ENCODE measurements at places on chromosomes 12 and 14. TPM values are rescaled to one million over a fixed set of nuclear protein-coding genes. Genes with fewer than 3 reads are reported as not detected.

The TAS2R46 gene
- 1.3 TPM for total RNA-seq

GRCh38 chr12:5236022-5236640 is 192.5 kb downstream of the KCNA5 start:
- no peaks in the 10 kb centered on the region for H3K36me3 ChIP-seq
- H3K4me3 ChIP-seq, result no peak overlapping the region
- DNase-seq, result no peak
- H3K4me1 ChIP-seq, result no peaks in the 10 kb centered on the region
- no peak overlapping the region for H3K27ac ChIP-seq

- no peak for DNase-seq
- H3K4me1 ChIP-seq, result peaks cover 9% of the 10 kb centered on the region
- no peak overlapping the region for H3K27ac ChIP-seq
Observed at GRCh38 chr14:91127401-91127801, 13.5 kb downstream of the DGLUCY start.

GRCh38 chr14:95862243-95862642 is 14.4 kb upstream of the TUNAR start:
- H3K27ac ChIP-seq, result no peak overlapping the region
- no peak overlapping the region for H3K4me3 ChIP-seq
- H3K36me3 ChIP-seq, result no peaks in the 10 kb centered on the region
- DNase-seq, result no peak

GRCh38 chr12:112096070-112096469 is 12.5 kb downstream of the NAA25 start:
- no peak for DNase-seq
- H3K36me3 ChIP-seq, result peaks cover 11% of the 10 kb centered on the region
- H3K4me1 ChIP-seq, result peaks cover 14% of the 10 kb centered on the region

- no peaks in the 10 kb centered on the region for H3K36me3 ChIP-seq
- peaks cover 9% of the 10 kb centered on the region for H3K4me1 ChIP-seq
- no peak overlapping the region for H3K27ac ChIP-seq
- DNase-seq, result no peak
Observed at GRCh38 chr12:75658901-75659823, 147.8 kb upstream of the KRR1 start.

DNA sequence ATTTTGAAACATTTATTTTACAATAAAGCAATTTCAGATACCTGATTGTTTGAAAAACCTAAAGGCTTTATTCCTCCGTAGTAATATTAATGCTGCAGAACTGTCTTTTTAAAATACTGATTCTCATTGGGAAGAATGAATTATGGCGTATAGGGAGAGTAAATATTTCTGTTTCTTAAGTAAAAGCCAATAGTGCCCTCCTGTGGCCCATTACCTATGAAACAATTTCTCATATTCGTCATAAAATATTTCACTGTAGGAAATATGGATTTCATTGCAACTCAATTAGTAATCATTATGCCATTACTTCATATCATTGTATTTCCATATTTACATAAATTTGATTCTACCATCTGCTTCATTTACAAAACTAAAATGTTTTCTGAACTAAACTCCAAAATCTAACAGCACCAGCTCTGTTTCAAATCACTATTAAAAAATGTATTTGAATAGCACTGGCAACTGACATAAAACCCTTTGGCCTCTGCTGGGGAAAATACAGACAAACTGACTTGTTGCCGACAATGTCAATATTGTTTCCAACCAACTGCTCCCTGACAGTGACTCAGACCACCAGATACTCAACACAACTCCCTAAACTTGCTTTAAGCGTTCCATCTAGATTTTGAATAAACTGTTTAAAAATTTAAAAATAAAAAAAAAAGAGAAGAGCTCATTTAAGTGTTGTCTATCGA is 290.3 kb downstream of the NAV3 start:
- DNase-seq, result no peak
- no peak overlapping the region for H3K4me3 ChIP-seq
- H3K36me3 ChIP-seq, result no peaks in the 10 kb centered on the region
- H3K27me3 ChIP-seq, result no peaks in the 10 kb centered on the region

GRCh38 chr14:20624495-20625070 is 16.9 kb downstream of the OR6S1 start:
- peak overlapping the region; percentile 8 for H3K4me3 ChIP-seq
- H3K36me3 ChIP-seq, result no peaks in the 10 kb centered on the region
- peak; percentile 56 for DNase-seq

The FOXG1 gene
- not detected for total RNA-seq

DNA sequence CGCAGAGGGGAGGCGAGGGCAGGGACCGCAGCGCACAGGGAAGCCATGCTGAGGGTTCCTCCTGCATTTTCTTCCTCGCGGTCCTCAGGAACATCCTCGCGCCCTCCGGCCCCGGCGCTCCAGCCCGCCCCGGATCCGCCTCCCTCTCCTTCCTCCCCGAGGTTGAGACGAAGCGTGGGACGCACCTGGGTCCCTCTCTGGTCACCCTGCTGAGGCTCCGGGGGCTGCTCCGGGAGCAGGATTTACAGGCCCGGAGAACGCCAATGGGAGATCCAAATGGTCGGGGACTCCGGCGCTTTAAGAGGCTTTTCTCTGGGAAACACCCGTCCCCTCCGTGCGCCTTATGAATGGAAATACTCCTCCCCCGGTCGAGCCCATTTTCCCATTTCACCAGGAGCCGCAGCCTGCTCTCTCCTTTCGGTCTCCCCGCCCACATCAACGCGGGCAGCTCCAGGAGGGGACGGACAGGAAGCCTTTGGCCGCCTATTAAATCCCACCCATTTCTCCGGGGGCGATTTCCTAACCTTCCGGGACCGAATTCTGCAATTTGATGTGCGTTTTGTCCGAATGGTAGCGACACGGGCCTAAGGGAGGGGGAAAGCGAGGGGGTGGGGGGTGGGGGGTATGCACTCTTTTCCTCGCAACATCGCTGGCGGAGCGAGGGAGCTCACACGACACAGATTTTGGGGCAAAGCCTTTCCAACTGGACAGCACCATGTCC is at the start of gene UNC79:
UNC79 (plus strand) TSS at position 625 of the 721 bp plus-strand sequence; CDS start at position 716, 91 bp downstream.
- no peak within 1 kb of the TSS for H3K4me3 ChIP-seq

The ULK1 gene
- total RNA-seq, result 45.8 TPM

DNA sequence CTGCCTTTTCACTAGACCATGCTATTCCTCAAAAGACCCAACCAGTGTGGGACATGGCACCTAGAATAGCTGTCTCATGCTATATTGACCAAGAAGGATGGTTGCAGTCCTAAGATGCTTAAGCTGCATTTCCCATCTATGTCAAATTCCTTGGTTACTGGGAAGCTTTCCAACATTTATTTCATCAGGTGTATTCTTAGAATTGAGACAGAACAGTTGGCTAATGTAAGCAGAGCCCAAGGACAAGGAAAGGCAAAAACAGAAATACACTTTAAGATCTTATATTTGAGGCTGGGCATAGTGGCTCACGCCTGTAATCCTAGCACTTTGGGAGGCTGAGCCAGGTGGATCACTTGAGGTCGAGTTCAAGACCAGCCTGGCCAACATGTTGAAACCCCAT is 24.7 kb downstream of the ARG2 start:
- H3K27me3 ChIP-seq, result no peaks in the 10 kb centered on the region
- H3K4me3 ChIP-seq, result no peak overlapping the region
- peaks cover 6% of the 10 kb centered on the region for H3K36me3 ChIP-seq
- no peak for DNase-seq

The B3GNT4 gene
- 0.93 TPM for total RNA-seq

- no peaks in the 10 kb centered on the region for H3K27me3 ChIP-seq
- H3K36me3 ChIP-seq, result peaks cover 19% of the 10 kb centered on the region
- H3K4me1 ChIP-seq, result peaks cover 28% of the 10 kb centered on the region
- H3K27ac ChIP-seq, result no peak overlapping the region
Observed at GRCh38 chr14:51963286-51963685, 26.1 kb upstream of the RTRAF start.

The CKB gene
- 2.8 TPM for total RNA-seq

DNA sequence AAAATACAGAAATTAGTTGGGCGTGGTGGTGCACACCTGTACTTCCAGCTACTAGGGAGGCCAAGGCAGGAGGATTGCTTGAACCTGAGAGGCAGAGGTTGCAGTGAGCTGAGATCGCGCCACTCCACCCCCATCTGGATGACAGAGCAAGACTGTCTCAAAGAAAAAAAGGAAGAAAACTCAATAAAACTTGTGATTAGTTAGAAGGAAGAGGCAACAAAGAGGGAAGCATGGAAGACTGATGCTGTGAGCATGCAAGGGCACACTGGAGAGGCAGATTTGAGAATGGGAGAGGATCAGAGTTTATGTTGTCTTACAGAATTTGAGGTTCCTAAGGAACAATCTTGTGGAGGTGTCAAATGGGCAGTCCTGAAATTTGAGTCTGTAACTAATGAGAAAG is 2.8 kb upstream of the ZC2HC1C start:
- H3K4me1 ChIP-seq, result peaks cover 27% of the 10 kb centered on the region
- H3K36me3 ChIP-seq, result no peaks in the 10 kb centered on the region
- no peak for DNase-seq
- no peaks in the 10 kb centered on the region for H3K27me3 ChIP-seq
- no peak overlapping the region for H3K4me3 ChIP-seq

GRCh38 chr12:238736-239398 is 23.8 kb downstream of the SLC6A13 start:
- no peak overlapping the region for H3K4me3 ChIP-seq
- no peak for DNase-seq
- no peaks in the 10 kb centered on the region for H3K36me3 ChIP-seq
- H3K27me3 ChIP-seq, result no peaks in the 10 kb centered on the region

The LALBA gene
- not detected for total RNA-seq
